GM03348 (cell line): ENCODE measurements at places on chromosomes 1 and 21.

DNA sequence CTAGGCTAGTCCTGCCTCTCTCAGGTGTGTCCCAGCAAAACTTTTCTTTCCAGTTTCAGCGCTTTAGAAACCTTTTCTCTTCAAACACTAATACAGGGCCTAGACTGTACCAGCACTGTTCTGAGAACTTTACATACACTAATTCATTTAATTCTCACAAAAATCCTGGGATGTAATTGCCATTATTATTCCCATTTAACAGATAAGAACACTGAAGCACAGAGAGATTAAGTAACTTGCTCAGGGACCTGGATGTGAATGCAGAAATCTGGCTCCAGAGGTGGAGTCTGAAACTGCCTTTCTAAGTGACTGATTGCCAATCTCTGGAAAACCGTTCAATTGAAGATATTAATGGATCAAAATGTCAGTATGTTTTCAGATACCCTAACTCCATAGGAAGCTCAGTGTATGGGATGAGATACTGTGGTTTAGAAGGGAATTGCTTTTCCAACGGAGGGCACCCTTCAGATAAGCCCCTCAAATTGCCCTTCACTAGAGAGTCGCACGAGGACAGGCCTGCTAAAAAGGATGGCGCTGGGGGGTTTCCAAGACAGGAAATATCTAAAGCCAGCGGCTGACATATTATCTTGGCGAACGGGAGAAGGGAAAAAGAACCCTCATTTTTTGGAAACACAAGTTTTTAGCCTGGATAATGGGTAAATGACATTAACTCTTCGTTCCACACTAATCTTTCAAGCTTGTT lies 698 bp upstream of the UCK2 start:
- DNase-seq, result no peak

GRCh38 chr1:231395998-231396390 lies 26.1 kb downstream of the EGLN1 start:
- no peak for DNase-seq

GRCh38 chr1:239944666-239945065 lies 147.0 kb upstream of the FMN2 start:
- no peak for DNase-seq

DNA sequence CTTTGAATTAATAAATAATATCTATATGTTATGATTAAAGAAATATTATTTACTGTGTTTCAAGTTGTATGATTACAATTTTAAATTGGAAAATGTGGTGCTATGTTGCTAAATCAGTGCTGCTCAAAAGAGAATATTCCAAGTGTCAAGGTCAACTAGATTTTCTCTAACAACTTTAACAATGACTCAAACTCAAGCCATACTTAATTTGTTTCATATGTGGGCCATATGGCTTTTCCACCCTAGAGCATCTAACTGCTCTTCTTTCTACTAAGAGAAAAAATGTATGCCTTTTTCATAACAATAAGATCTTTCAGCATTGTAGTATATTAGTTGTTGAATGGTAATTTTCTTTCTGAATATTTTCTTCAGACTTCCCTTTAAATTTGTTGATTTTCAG lies 8.3 kb upstream of the SYT14 start:
- peak; percentile 30 for DNase-seq

GRCh38 chr1:89457046-89457445 lies 67.6 kb upstream of the LRRC8B start:
- DNase-seq, result no peak

- DNase-seq, result peak; percentile 57
Observed at GRCh38 chr1:211632808-211633523, 42.5 kb downstream of the NEK2 start.
